PC-9 (cell line): ENCODE measurements at places on chromosomes 12 and 14. TPM values are rescaled to one million over a fixed set of nuclear protein-coding genes. Genes with fewer than 3 reads are reported as not detected.

Gene PDE3A
- not detected in 2 replicates for total RNA-seq

Gene DNAAF2
- total RNA-seq, result 8.2 and 9.5 TPM in 2 replicates

GRCh38 chr12:55833056-55833455 lies 3.7 kb upstream of the DNAJC14 start:
- DNase-seq, result no peak

DNA sequence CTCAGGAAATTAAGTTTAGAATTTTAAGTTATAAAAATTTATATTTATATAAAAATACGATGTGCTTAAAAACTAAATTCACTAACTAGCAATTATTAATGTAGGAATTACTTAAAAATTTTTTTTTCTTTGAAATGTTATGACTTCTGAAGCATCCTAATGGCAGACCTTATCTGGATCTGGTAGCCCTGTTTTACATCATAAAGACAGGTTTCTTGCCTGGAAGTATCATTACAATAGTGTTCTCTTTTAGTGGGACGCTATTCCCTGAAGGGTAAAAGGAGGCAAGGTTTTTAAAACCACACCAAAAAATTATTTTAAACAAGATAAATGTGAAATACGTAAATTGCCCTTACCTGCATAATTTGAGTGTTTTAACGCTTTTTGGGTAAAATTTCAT lies 2.1 kb downstream of the WDR20 start:
- no peak for DNase-seq

GRCh38 chr12:54228471-54228870 lies 39.7 kb upstream of the SMUG1 start:
- no peak for DNase-seq

- peak; percentile 73 for DNase-seq
Measured at GRCh38 chr12:93785249-93786010, 108.3 kb downstream of the CRADD start.

GRCh38 chr12:100142851-100143559 lies at the start of gene BLTP3B:
Gene BLTP3B (minus strand): TSS chr12:100142874. CDS start chr12:100142635, 239 bp downstream.
- peak; percentile 41 for DNase-seq
